GM03348 (cell line): ENCODE measurements at places on chromosomes 16 and 17.

- DNase-seq: no peak
Measured at GRCh38 chr16:17320009-17320408, 150.8 kb downstream of the XYLT1 start.

- no peak for DNase-seq
Measured at GRCh38 chr16:76970087-76970744, 220.8 kb upstream of the MON1B start.

DNA sequence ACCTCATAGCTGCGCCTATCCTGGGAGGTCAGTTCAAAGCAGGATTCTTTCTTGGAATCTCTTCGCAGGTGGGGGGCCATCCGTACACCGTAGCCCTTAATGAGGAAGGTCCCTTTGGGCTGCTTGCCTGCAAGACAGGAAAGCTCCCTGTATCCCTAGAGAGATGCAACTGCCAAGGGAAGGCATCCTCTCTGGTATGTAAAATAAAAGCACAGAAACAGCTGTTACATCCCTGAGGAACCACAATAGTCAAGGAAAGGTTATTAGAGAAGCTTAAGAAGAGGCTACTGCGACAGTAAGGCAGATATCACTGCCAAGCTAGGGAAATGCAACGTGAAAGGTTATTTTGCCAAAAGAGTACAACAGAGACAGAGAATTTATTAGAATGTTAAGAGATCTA lies 77.2 kb downstream of the SNX11 start:
- no peak for DNase-seq

DNA sequence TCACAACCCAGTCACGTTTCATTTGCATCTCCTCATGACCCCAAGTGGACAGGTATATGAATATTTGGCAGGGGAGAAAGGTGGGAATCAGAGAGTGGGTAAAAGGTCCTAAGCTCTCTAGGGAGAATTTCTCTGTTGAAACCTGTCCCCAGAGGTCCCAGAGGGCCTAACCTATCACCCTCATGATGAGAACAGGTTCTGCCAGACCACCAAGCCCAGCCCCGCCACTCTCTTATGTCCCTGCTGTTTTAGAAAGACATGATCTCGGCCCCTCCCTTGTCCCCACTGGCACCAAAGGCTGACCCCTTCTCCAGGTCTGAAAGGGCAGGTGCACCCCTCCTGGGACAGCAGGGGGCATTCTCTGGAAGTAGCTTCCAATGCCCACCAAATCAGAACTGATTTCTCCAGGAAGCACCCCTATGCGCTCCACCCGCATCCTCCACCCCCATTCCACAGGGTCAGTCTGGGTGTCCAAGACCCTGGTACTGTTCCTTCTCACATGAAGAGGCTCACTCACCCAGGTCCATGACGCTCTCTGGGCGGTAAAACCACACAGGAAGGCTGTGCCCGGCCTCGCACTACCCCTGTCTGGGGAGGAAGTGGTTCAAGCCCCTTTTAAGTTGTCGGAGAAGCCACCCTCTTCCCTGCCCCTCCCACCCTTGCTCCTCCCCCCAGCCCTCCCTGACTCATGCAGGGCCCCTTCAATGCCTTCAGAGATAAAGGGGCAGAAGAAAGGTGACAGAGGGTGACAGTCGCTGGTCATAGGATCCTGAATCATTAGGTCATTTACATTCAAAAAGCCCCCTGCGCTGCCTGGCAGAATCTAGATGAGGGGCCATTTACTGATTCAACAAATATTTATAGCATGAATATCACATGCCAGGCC lies at the start of gene CCR7:
CCR7 (minus strand) TSS at position 590 of the 886 bp plus-strand sequence; CDS start at position 527, 63 bp downstream.
- no peak for DNase-seq
